ENCODE measurements at places on chromosomes 2 and 18. TPM values are rescaled to one million over a fixed set of nuclear protein-coding genes. Genes with fewer than 3 reads are reported as not detected.

GRCh38 chr2:240164586-240164985, 24.1 kb upstream of the OTOS start:
- no peak for DNase-seq

DNA sequence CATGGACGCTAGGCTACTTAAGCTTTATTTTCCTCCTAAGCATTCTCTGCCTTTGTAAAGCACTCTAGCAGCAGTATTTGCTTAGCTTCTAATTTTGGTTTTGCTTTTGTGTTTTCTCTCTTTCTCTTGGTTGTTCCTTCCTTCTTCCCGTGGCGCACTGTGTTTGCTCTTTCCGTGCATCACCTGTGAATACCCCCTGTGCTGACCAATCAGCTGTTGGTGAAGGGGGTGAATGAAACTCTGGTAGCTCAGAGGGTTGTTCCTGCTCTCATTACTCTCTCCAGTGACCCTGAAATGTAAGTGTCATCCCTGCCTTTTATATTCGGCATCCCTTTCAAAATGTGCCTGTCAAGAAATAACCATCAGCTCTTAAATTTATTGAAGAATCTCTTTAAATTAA, 45.5 kb upstream of the TNFRSF11A start:
- DNase-seq, result no peak

- DNase-seq, result no peak
Measured at GRCh38 chr2:62297624-62298010, 101.7 kb downstream of the B3GNT2 start.

FER1L5 gene
- 2.3 TPM for polyA plus RNA-seq

DNA sequence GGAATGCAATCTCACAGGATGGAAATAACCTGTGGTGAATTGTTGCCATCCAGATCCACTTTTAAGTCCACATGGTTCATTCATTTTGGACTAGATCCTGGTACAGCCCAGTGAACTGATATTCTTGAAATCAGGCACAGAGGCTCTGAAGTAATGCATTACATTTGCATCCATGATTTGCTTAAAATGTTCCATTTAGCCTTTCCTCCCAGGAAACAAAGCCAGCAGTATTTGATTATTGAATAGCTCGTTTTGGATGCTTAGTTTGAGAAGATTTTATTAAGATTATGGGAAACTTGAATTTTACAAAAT, 995.8 kb upstream of the CDH2 start:
- no peak for DNase-seq

GRCh38 chr2:39851251-39851650, 72.2 kb upstream of the THUMPD2 start:
- no peak for DNase-seq

Data from renal pelvis (tissue), 12 donors.